ENCODE measurements at places on chromosomes 5 and 9.

DNA sequence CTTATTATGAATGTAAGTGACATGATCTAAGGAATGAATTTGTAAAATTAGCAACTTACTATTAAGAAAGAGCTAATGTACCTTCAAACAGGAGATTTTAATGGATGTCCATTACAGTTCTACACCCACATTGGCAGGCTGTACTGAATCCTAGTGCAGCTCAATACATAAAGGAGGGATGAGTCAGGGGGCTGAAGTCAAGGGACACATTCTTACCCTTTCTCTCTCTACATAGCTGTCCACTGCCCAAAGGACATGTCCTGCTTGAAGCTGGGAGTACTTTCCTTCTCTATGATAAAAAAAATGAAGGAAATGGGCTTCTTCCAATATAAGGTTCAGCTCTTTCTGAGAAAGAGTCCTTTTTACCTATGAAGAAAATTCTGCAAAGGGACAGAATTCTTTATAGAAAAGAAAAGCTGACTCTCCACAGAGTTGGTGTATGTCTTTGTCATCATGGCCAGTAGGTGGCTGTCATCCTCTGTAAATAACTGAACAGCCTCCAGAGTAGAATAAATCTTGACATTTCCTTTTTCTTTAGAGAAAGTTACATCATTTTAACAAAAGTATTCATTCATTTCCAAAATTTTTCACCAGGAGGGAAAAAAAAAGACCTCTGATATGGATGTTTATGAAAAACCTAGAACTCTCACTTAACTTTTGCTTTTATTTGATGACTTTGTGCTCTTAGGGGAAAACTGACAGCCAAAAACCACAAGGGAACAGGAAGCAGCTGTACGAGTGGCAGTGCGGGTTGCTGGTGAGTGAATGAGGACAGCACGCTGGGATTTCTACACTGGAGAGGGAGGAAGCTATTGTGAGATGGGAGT lies 13.1 kb upstream of the IFNA14 start:
- peak; percentile 10 for DNase-seq

DNA sequence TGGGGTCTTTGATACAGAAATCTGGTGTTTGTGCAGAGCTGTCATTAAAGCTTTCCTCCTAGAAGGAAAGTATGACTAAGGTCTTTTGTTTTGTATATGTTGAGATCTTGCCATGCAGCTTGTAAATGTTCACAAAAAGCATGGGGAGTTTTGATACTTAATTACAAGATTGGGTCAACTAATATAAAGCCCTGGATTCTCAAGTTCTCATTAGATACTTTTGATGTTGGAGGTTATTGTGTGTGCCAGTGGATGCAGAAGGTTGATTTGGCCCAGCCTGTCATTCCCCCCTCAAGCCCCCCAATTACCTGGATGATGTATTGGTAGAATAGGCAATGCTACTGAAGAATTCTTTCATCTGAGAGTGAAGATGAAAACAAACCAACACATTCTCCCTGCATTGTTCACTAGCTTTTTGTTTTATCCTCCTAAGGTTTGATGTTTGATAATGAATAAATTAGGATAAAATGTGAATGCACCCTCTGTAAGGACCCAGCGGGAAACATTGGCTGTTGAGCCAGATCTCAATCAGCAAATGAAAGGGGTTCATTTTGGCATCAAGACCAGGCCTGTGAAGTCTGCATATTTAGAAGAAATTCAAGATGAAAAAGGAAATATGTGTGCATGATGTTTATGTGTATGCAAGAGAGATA lies 61.9 kb upstream of the ADAMTS19 start:
- no peak for DNase-seq

- no peak for DNase-seq
Observed at GRCh38 chr5:63878788-63879187, 83.5 kb downstream of the HTR1A start.

GRCh38 chr5:35741971-35742370 lies 114.7 kb upstream of the IL7R start:
- no peak for DNase-seq

DNA sequence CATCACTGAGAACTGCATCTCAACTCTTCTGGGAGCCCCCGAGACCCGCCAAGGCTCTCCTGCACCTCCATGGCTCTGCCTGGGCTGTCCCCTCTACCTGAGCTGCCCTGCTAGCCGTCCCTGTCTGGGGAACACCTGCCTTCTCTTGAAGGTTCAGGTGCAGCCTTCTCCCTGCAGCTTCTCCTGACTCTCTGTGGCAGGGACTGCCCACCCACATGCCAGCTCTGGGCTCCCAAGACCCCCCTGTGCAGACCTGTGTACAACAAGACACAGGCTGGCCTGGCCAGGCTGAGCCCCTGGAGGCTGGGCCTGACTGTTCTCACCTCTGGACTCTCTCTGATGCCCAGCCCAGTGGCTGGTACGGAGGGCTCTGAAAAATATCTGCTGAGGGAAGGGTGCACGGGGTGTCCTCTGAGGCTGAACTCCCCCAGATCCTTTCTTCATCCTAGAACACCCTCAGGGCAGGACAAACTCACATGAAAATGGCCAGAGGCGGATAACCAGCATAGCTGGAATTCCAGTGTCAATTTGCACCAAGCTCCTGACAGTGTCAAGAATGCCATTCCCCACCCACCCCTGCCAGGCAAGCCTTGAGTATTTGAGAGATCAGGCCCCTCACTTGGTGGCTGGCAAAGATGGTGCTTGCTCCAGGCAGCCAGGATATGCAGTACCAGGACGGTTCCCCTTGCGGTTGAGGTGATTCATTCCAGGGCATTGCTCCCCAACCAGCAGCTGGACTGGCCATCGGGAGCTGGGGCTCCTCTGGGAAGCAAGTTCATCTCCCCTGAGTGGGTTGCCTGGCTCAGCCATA lies 40.9 kb upstream of the SLC25A51 start:
- peak; percentile 48 for DNase-seq

- peak; percentile 37 for DNase-seq
Observed at GRCh38 chr9:115250621-115251032, 132.7 kb upstream of the TNC start.

- DNase-seq, result no peak
Observed at GRCh38 chr9:94915476-94916450, 189.3 kb downstream of the AOPEP start.

DNA sequence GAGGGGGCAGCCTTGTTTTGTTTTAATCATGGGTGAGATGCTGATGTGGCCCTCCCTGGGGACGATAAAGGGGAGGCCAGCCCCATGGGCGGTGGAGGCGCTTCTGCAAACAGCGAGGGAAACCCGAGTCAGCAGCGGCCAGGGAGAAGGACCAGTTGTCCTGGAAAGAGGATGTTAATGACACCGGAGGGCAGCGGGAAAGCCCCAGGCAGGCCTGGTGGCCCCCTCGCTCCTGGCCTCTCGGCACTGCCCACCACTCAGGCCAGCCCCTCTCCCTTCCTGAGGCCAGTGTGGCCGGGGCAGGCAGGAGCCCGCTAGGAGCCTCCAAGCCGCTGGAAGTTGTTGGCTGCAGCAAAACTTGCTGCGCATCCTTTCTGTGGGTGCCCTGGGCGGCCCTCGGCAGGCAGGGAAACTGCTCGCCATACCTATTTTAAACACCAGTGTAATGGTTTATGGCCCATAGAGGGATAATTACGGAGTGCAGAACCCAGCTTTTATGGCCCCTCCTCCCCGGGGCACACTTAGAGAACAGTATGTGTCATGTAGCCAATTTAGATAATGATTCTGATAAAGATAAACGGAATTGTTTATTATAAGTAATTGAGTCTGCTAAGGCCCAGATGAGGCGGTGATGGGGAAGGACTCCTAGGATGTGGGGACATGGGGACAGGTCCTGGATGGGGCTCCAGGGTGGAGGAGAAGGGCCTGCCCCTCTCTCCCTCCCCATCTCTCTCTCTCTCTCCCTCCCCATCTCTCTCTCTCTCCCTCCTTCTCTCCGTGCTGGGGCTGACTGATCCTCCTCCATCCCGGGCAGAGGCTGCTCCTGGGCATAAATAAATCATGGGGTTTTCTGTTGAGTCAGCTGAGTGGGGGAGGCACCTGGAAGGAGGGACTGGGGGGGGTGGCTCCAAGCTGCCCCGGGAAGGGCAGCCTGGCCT lies 36.9 kb downstream of the LMX1B start:
- DNase-seq, result peak; percentile 41

DNA sequence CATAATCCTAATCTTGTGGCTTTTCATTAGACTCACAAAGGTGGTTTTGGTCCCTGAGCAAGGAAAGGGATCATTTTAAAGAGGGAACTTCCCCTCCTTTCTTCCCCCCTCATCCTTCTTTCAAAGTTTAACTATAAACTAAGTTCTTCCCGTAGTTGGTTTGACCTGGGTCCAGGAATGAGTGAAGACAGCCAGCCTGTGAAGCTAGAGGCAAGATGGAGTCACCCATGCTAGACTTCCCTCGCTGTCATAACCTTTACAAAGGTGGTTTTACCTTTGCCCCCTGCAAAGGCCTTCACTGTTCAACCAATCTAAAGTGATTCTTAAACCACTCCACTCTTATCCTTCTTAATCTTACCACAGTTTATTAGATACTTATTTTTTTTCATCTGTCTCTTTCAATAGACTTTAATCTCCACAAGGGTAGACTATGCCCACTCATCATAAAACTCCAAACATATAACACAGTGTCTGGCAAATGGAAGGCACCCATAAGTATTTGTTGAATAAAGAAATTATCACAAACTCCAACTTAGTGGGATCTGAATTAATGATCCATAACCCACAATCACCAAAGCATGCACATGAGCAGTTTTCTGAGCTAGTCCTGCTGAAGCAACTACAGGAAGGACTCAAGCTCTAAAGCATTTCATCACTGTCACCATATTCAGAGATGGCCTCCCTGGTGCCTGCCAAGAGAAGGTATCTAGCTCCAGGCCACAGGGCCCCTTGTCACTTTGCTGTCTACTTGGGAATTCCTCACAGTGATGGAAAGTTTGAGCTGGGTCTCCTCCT lies 369.0 kb downstream of the SPOCK1 start:
- DNase-seq, result no peak

DNA sequence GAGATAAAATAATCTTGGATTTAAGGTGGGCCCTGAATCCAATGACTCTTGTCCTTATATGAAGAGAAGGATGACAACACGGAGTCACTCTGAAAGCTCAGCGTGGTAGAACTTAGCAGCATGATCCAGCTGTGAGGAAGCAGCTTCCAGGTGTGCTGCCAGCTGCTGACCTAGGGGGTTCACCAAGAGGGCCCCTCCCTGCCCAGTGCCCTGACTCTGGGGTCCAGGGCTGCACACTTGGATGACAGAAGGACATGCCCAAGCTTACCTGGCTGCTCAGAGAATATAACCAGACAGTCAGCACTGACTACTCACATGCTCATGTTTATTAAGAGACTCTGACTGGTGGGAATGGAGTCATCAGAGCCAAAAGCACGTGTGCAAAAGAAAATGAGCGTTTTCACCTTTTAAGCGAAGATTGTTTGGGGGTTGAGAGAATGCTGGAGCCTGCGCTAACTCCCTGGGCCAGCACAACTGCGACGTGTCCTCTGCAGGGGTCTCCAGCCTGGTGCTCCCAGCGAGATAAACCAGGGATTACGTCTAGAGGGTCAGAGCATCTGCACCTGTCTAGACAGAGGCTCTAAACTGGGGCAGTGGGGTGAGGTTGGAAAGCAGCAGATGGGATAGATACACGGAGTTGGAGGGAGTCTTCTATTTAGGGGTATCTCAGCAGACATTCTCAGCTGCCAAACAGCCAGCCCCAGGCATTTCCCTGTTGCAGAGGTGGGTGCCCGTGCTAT lies 41.3 kb downstream of the ROPN1L start:
- DNase-seq, result no peak

DNA sequence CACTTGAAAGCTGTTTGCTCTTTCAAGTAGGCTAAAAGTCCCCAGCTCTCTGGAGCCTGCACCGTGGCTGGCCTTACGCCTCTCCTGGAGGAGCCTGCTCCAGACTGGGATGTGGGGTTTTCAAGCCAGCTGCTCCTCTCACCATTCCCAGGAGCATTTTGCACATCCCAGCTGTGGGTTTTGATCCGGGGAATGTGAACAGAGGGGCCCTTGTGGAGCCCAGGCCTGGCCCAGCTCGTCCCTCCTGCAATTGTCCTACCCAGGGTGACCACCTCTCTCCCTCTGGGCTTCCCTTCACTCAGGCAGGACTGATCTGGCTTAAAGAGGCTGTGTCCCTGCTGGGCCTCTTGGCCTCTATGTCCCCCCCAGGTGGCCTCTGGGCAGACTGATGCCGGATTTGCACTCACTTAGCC lies 32.5 kb upstream of the TIFAB start:
- no peak for DNase-seq

- DNase-seq, result no peak
Observed at GRCh38 chr9:135038826-135039225, 48.6 kb upstream of the OLFM1 start.

GRCh38 chr5:131525805-131526204 lies 109.2 kb downstream of the RAPGEF6 start:
- DNase-seq, result no peak

- DNase-seq, result no peak
Observed at GRCh38 chr5:125492977-125493376, 746.5 kb upstream of the ZNF608 start.

- no peak for DNase-seq
Observed at GRCh38 chr5:117065800-117066199, 491.2 kb upstream of the SEMA6A start.

GRCh38 chr5:171249460-171249859 lies 59.6 kb upstream of the TLX3 start:
- DNase-seq, result no peak

DNA sequence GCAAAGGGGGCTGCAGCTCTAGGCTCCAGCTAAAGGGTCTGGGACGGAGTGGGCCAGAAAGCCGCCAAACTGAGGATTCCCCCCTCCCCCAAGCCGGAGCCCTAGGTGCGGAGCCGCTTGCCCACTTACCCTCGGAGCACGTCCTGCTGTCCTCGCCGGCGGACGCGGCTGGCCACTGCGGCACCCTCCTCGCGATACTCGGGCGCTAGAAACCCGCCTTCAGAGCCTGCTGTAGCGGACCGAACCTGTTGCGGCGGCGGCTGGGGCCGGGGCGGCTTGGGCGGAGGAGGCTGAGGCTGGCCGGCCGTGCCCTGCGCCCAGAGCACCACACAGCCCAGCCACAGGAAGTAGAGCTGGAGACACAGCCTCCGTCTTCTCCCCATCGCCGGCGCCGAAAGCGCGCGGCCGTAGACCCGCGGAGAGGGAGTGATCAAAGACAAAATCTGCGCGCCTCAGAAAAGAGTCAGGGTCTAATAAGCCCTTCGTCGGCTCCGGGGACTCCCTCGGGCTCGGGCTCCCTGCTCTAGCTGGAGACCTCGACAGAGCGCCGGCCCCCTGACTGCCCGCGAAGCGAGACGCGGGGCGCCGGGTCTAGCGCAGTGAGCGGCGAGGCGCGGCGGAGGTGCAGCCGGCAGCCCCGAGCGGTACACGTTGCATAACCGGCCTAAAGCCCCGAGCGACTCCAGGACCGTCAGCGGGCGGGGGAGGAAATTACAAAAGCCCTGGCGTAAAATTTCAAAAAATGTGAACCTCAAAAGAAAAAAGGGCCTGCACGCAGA lies 635 bp downstream of the FBN2 start:
- DNase-seq, result no peak

DNA sequence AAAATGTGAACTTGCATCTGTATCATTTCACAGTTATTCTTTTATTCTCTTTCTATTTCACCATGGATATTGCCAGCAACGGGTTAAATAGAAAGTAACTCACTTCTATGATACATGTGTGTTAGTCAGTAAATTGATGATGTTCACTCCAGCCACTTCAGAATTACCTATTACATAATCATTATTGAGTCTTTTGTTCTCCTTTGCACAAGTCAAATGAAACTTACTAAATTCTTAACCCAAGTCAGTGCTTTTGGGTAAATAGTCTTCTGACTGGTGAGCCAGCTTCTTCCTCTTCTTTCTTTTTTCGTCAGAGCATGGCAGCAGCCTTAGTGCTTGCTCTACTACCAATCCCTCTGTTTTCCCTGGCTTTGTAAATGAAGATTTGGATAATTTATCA lies 344.3 kb downstream of the RAB3C start:
- no peak for DNase-seq

- DNase-seq, result no peak
Observed at GRCh38 chr9:69945671-69946141, 97.9 kb upstream of the MAMDC2 start.
